ENCODE measurements at places on chromosomes 11 and 22. TPM values are rescaled to one million over a fixed set of nuclear protein-coding genes. Genes with fewer than 3 reads are reported as not detected.

Gene FOLR1
- 2.1 TPM for polyA plus RNA-seq

Gene CDHR5
- not detected for polyA plus RNA-seq

Gene IGLL1
- polyA plus RNA-seq, result not detected

Gene HBG1
- not detected for polyA plus RNA-seq

Gene FGF19
- 0.02 TPM for polyA plus RNA-seq

Gene MAP6
- polyA plus RNA-seq, result 0.87 TPM

Gene FGF3
- polyA plus RNA-seq, result not detected

Gene IGLL5
- polyA plus RNA-seq, result not detected

Gene RFPL3
- polyA plus RNA-seq, result not detected

Gene NXPE4
- polyA plus RNA-seq, result not detected

Gene HPX
- polyA plus RNA-seq, result 0.53 TPM

Gene POU2AF3
- polyA plus RNA-seq, result not detected

Gene ADAMTS15
- 0.79 TPM for polyA plus RNA-seq

Gene WNT11
- polyA plus RNA-seq, result not detected

DNA sequence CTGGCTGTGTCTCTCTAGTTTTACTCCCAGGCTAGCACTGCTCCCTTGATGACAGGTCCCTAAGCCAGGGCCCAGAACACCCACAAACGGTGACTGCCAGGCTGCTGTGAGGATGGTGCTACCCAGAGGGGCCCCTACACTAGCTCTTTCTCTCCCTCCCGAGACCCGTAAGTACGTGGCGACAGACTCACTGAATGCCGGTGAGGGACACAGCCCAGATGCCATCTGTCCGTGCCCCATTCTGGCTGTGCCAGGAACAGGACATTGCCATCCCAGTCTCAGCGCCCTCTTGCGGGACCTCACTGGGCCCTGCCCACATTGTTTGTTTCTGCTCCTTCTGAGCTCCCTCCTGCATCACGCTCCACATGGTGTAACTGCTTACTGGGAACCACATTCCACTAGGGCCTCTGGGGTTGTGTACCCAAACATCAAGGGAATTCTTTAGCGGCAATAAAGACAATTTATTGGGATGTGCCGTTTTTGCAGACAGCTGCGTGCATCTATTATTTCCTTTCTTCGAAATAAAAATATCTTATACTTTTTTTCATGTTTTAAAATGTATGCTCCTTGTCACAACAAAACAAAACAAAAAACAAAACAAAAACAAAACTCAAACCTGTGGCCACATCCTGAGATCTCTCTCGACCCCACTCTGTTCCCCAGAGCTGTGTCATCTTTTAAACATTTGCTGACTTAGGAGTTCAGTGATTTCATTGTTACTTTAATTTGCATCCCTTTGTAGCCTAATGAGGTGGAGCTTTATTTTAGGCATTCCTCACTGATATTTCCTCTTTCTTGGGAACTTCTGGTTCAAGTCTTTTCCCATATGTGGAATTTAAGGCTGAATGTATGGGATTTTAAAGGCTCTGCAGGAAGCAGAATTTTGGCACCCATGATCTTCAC is 4.4 kb upstream of the TPCN2 start:
- peak; percentile 41 for DNase-seq

- DNase-seq, result no peak
Measured at GRCh38 chr11:93196816-93197379, 893 bp downstream of the SLC36A4 start.

GRCh38 chr22:35452351-35452781 is 52.4 kb downstream of the MCM5 start:
- DNase-seq, result no peak

DNA sequence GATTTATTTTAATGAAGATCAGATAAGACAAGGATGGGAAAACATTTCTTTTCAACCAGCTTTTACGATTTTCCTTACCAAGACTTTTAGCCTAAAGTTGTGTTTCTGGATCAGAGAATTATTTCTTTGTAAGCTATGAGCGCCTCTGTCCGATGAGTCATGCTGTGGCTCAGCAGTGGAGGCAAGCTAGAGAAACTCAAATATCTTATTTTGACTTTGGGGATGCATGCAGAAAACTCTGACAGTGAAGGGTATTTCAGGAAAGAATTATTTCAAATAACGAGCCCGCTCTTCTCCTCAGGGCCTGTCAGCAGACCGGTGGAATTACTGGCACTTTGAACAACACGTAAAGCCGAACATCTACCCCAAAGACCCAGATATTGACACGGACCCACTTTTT is 77.9 kb upstream of the OR5AK2 start:
- DNase-seq, result peak; percentile 59

- DNase-seq, result peak; percentile 17
Measured at GRCh38 chr11:119206511-119207414, 624 bp downstream of the CBL start.

- DNase-seq, result no peak
Measured at GRCh38 chr11:7057641-7058040, 31.2 kb upstream of the RBMXL2 start.

- DNase-seq, result peak; percentile 25
Measured at GRCh38 chr11:65423516-65424204, 1.1 kb downstream of the NEAT1 start.

GRCh38 chr11:125287491-125288210 is 123.1 kb downstream of the PKNOX2 start:
- DNase-seq, result no peak

- DNase-seq, result no peak
Measured at GRCh38 chr11:102620818-102621561, 4.1 kb downstream of the MMP20 start.

DNA sequence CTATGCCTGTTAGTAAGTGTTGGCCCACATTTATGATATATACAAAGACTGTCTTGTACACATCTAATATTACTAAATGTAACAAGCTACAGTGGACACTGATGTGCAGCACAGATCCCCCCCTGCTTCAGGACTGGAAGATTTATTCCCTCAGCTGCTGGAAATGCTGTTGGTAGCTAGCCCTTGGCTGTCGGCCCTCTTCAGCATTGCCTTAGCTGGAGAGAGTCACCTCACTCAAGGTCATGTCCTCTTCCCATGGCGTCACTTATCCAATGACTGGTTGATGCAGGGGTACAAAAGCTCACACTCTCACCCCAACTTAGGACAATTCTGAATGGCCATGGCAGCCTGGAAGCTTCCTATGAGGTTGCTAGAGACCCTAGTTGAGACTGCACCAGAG is 312.7 kb downstream of the SOX6 start:
- no peak for DNase-seq

- DNase-seq, result no peak
Measured at GRCh38 chr11:215581-216037, 8.1 kb downstream of the RIC8A start.

DNA sequence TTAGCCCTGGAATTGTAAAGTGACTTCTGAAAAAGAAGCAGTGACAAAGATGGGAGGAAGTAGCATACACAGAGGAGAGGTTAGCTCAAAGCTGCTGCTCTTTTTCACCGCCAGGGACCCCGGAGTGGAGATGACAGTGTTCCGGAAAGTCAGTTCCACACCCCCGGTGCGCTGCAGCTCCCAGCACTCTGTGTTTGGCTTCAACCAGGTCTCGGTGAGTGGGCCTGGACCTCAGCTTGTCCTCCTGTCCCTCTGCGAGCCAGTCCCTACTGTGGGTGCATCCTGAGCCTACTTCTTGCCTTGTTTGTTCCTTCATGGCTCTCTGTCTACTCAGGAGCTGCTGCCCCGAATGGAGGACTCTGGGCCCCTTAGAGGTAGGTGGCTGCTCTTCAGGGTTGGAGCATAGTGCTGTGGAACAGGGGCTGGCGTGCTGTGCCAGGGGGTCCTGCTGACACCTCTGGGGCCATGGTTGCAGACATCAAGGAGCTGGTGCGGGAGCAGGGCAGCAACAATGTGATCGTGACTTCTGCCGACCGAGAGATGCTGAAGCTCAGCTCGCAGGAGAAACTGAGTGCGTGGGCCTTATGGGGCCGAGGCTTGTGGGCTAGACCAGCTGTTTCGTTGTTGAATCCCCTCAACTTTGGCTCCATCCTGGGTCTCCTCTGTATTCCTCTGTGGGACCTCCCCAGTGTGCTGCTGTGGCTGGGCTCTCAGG is 1.7 kb downstream of the PCNX3 start:
- no peak for DNase-seq

- DNase-seq, result no peak
Measured at GRCh38 chr11:114440121-114440860, 1.0 kb downstream of the REXO2 start.

GRCh38 chr11:134657631-134658030 is 245.6 kb upstream of the B3GAT1 start:
- DNase-seq, result no peak

- DNase-seq, result peak; percentile 12
Measured at GRCh38 chr11:124108156-124108555, 7.1 kb upstream of the VWA5A start.

- DNase-seq, result no peak
Measured at GRCh38 chr22:32628628-32629572, 154.3 kb downstream of the FBXO7 start.

DNA sequence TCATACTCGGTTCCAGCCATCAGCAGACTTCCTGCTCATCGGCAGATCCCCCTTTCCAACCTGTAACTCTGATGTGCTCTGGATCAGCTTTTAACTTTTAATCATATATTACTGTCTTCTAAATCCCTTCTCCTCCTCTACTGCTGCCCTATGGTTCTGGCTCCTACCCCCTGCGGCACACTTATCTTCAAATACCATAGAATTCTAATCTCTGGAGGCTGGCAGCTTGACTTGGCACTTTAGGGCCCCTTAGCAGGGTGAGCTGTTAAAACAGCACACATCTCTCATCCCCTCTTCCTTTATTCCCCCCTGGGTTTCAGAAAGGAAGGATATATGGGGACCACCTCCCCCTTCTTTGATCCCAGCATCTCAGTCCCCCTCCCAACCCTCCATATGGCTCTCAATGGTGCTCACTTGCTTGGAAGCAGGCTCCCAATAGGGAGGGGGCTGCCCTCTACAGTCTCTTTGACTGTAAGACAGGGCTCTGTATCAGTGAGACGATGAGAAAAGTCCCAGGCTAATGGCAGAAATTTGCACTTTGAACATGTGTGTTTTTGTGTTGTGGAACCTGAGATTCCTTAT is 4.4 kb upstream of the CNTF start:
- no peak for DNase-seq

GRCh38 chr11:7524462-7525235 is 10.8 kb downstream of the PPFIBP2 start:
- DNase-seq, result peak; percentile 30

GRCh38 chr22:25172153-25172552 is 27.5 kb upstream of the CRYBB3 start:
- no peak for DNase-seq

DNA sequence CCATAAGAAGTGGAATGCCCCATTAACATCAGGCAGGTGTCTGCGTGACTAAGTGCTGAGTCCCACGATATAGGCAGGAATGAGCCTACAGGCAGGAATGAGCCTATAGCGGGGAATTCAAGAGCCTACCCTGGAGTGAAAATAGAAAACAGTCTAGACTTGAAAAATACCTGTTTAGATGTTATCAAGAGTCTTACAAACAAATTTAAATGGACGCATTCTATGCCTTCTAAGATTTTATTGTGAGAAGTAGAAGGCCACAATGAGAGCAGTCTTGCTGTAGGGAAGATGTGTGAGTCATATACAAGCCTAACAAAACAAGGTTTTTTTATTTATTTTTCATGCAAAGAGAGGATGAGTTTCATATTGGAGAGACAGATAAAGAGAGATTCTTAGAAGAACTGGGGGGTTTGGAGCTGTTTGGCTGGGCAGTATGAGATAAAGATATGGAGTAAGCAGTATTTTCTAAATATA is 200.8 kb upstream of the ZC3H12C start:
- DNase-seq, result peak; percentile 85

DNA sequence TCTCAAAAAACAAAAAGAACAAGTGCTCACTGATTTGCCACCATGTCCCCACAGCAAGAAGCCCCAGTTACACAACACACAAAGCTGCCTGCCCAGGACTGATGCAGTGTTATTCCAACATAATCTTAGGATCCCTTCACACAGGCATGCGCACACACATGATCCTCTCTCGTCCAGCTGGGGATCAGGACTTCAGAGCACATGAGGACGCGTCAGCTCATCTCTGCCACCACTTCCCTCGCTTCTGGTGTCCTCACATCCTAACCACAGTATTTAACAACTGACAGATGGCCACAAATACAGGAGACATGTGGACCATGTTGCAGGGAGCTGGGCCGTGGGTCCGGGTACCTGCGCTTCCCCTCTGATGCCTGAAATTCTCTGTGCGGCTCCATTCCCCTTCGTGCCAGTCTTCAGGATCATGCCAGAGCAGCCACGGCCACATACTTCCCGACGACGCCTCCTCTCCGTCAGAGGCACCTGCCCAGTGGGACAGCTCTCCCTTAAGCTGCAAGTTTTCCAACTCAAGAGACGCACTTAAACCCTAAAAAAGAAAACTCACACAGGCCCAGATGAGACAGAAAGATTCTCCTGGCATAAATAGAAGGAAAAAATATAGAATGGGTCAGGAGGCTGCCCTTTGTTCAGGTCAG is 68.3 kb downstream of the PACSIN2 start:
- no peak for DNase-seq

GRCh38 chr11:66491315-66491935 is 11.2 kb downstream of the DPP3 start:
- DNase-seq, result no peak

- peak; percentile 68 for DNase-seq
Measured at GRCh38 chr11:59918987-59919589, 19.1 kb upstream of the OOSP1 start.

GRCh38 chr11:87971354-87971753 is 203.9 kb downstream of the RAB38 start:
- DNase-seq, result no peak

GRCh38 chr11:35178873-35179272 is 39.9 kb downstream of the CD44 start:
- DNase-seq, result peak; percentile 76

DNA sequence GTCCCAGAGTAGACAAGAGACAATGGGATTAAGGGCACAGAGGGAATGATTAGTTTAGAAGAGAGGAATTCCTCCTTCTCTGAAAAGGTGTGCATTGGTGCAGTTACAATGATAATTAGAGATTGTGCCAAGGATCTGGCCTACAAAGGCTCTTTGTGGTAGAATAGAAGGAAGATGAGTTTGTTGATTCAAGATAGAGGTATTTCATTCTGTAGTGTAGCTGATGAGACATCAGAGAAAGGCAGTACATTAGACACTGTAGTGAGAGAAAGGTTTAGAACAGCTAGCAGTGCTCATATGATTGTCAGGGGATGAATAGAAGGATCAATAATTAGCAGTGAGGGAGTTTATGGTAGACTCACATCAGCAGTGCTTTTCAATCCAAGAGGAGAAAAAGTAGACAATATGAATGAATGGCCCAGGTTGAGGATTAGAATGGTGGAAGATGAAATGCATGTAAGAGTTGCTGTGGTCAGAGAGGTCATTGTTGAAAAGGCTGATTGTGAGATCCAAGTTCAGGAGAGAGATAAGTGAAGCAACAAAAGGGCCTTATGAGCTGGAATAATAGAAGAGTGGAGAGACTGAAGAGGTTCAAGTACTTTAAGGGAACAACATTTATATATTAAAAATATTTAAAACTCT is 28.9 kb downstream of the SIK2 start:
- peak; percentile 43 for DNase-seq

DNA sequence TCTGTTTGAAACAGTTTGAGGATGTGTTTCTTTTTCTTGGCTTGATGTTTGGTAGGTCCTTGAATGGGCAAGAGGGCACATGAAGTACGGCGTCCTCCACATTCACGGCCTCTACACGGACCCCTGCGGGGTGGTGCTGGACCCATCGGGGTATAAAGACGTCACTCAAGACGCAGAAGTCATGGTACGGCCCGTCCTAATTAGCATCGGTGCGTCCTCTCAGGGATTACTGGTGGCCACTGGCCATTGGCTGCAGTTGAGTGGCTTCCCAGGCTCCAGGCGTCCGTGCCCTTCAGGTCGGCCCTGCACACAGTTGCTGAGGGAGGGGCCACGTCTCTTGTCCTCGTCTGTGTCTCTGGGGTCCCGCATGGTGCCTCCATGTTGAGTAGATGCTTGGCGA is 20.8 kb downstream of the FAM118A start:
- DNase-seq, result no peak

GRCh38 chr11:30282289-30282631 is 40.6 kb upstream of the ARL14EP start:
- peak; percentile 20 for DNase-seq

All from mammary epithelial cell (primary cell).